Neural progenitor cell (in vitro differentiated cells): ENCODE measurements at places on chromosomes 3 and 15.

DNA sequence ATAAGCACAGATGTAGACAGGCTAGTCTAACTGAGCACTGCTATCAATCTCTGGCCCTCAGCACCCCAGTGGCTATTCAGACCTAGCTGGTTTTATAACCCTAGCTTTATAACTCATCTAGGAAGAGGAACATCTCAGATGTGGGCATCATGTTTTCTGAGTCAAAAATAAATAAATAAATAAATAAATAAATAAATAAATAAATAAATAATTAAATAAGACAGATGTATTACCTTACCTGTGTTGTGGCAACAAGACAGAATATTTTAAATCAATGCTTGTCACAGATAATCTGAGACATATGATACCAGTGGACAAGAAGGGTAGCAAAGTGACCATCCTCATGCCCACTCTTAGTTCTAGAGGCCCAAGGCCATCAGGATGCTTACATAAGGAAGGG is 52.2 kb downstream of the EFHB start:
- DNase-seq = no peak

- DNase-seq = peak; percentile 52
These were observed 39.3 kb downstream of the RHCG start for GRCh38 chr15:89457086-89457485.

DNA sequence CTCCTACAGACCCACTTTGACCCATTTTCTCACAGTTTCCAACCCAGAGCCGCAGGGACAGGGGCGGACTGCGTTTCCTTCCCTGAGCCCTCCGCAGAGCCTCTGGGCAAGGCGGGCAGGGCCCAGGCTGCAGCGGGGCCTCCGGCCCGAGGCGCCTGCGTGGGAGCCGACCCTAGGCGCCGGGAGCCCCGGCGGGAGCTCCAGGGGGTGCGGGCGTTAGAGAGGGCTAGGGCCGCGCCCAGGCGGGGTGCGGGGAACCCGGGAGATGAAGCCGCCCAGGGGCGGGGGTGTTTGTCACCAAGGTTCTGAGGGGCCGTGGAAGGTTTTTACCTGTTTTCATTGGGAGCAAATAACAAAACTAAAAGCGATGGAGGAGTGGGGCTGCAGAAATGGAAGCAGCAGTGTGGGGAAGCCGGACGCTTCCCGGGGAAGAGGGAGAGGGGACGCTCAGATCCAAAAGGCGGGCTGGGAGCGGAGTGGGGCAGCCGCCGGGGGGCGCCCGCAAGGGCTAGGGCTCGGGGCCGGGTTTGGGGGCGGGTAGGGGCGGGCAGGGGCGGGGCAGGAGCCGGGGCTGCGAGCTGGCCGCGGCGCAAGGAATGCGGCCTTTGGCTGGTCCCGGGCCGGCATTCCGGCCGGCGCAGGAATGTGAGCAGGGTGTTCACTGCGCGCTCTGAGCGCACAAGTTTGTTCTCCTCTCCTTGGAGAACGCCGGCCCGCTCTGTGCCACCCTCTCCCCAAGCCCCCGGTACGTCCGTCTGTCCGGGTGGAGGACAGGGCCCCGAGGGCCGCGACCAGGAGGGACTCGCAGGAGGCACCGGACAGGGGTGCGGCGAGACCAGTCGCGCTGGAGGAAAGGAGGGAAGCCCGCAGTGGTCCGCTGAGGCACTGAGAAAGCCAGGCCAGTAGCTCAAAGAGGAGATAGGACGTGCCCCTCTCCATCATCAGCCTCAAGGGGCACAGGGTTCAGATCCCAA is 61.1 kb downstream of the AMOTL2 start:
- peak; percentile 94 for DNase-seq

DNA sequence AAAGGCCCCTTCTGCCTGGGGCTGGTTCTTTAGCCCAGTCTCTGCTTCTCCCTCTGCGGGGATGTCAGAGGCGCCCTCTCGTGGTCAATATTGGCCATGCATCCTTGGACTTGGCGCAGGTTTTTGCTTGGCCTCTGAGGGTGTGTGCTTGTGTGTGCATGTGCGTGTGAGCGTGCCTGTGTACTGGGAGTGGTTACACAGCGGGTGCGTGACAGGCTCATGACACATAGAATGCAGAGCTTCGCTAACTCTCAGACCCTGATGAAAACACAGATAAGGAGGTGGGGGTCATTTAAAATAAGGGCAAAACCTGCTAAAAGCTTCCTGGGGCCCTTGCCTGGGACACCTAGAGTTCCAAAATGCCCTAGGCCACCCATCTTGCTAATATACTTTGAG is 160.9 kb downstream of the SMAD6 start:
- peak; percentile 84 for DNase-seq

DNA sequence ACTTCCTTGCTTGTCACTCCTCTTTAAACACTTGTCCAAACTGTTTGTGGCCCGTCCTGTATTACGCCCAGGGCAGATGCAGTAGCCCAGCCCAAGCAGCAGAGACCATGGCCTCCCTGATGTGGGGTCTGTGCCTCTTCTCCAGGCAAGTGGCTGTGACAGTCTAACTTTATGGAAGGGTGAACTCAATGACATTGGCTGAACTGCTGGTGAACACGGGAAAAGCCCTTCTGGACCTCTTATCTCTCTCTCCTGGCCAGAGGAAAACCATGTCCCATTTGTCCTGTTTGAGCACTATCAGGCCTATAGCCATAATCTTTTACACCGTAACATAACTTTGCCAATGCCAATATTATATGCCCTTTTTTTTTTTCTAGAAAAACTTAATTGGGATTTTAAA is 67.6 kb downstream of the SMAD3 start:
- no peak for DNase-seq

DNA sequence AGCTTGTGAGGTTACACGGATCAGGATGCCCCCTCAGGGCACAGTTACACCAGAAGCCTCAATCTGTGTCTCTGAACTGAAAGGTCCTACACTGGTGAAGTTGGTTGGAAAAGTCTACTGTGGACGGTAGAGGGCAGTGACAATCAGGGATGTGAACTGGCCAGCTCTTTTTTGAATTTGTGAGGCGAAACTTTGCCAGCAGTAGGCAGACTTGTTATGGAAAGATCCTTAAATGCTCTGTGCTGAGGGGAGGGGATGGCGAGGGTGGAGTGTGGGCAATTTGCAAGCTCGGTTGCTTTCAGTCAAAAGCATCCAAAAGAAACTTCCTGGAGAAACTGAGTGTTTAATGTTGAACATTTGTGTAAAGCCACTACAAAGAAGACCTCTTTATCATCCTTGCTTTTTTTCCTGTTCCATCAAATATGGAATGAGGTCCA is 127.4 kb upstream of the ABHD17C start:
- peak; percentile 83 for DNase-seq

DNA sequence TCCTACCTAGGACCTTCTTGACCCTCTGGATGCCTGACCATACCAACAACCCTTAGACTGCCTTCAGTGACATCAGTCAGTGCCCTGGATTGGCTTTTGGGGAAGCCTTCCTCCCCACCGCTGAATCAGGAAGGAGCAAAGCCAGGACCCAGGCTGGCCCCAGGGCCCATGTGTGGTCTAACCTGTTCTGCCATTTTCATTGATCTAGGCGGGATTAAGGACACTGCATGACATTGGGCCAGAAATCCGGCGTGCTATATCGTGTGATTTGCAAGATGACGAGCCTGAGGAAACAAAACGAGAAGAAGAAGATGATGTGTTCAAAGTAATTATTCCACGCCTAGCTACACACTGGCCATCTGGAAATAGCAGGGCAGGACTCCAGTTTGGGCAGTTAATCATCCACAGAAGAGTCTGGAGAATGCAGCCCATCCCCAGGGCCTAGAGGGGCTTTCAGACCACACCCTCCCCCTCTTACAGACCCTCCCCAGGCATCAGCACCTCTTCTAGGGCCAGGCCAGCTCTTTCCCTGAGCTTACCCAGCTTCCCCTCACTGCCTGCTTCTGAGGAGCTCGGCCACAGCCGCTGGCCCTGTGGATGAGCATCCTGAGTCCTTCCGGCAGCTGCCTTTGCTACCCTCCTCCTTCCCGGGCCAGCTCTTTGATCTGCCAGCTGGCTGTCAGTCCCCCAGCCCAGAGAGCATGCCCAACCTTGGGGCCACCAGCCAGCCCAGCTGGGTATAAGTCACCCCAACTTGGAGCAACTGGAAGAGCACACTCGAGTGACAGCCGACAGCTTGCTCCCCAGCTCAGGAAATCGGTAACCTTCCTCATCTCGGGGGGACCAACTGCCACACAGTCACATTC is 45.9 kb downstream of the CHDH start:
- no peak for DNase-seq

DNA sequence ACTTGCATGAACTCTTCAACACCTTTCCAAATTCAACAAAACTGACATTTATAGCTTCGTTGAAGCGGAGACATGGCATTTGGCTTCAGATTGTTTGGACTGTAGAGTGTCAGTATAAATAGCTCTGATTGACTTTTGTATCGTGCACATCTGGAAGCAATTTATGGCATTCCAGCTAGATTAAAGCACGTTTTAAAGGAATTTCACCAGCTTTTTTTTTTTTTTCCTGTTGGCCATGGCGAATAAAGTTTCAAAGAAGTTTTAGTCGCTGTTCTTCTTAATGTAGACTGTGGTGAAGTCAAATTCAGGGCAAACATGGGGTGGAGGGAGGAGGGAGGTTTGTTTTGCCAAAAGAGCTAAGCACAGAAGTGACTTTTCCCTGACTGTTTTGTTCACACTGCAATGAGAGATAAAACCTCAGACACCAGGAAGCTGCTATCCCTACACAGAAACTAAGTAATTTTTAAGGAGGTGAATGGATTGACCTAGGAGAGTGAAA is 391.0 kb upstream of the RARB start:
- DNase-seq = no peak

GRCh38 chr3:42012935-42013690 is 51.2 kb upstream of the ULK4 start:
- DNase-seq = peak; percentile 87

DNA sequence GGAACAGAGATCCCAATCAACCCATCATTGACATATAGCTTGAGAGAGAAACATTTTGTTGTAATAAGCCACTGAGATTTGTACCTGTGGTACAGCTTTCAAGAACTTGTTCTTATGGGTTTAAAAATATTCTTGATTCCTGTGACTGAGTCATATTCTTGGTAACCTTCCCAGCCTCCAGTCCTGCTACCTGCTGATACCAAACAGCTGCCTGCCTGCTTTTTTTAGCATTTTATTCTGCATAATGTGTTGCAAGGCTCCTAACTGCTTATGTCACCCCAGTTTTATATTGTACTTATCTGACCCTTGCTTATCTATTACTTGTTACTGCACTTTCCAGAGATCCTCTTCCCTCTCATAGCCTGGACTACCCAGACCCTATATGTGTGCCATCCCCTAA is 349.3 kb upstream of the SOX2 start:
- no peak for DNase-seq

GRCh38 chr15:99476413-99477222 is 89.2 kb upstream of the MEF2A start:
- DNase-seq = peak; percentile 31

- DNase-seq = no peak
These were observed 6.0 kb downstream of the B3GNT5 start for GRCh38 chr3:183259087-183259486.

DNA sequence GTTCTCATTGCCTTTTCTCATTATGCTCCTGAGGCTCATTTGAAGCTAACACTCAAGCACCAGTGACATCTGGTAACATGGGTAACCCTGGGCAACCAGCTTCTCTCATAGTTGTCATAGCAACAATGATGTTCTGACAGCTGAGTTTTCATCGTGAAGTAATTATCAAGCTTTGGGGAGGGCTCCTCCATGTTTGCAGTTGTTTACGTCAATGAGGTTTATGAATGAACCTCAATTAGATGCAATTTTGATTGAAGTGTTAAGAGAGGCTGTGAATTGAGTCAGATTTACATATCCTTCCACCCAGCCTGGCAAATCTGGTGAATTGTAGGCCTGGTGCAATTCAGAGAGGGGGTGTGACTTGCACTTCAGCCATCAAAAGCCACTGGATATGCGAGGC is 119.3 kb upstream of the CHD2 start:
- no peak for DNase-seq

- no peak for DNase-seq
These were observed 8.3 kb downstream of the IL5RA start for GRCh38 chr3:3101660-3102458.

GRCh38 chr3:64748244-64748904 is 60.6 kb upstream of the ADAMTS9 start:
- DNase-seq = no peak

GRCh38 chr3:46701181-46701939 is at the start of gene TMIE:
TMIE (plus strand) TSS chr3:46701392; CDS start chr3:46701488, 96 bp downstream.
- peak; percentile 65 for DNase-seq

DNA sequence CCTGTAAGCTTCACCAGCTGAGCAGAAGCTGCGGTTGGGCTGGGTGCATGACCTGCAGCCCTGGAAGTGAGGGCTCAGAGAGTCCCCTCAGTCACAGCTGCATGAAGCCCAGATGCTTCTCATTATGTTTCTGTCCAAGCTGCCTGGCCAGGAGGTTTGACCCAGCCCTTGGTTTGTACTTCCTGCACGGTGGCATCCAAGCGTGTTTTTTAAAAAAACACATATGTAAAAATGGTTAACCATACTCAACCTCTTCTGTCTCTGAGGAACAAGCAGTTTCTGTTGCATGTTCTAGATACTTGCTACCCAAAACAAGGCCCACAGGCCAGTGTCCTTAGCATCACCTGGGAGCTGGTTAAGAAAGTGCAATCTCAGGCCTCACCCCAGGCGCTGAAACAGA is 76.0 kb upstream of the ATP10A start:
- DNase-seq = no peak

DNA sequence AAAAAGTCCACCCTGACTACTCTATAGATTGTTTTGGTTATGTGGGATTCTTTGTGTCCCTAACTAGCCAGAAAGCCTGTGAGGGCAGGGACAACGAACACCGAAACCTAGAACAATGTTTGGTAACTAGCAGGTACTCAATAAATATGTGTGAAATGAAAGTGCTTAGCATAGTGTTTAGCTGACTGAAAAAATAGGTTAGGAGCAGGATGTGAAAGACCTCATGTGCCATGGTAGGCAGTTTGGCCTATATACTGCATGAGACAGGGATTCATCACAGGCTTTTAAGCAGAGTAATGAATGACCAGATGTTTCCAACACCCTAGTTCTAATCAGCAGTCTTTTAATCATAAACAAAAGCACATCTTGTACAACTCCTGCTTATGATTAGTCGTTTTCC is 64.2 kb downstream of the MYO5A start:
- no peak for DNase-seq

- no peak for DNase-seq
These were observed 27.3 kb downstream of the DUSP7 start for GRCh38 chr3:52029053-52029452.

GRCh38 chr3:47581422-47581821 is 2.8 kb upstream of the CSPG5 start:
- no peak for DNase-seq

DNA sequence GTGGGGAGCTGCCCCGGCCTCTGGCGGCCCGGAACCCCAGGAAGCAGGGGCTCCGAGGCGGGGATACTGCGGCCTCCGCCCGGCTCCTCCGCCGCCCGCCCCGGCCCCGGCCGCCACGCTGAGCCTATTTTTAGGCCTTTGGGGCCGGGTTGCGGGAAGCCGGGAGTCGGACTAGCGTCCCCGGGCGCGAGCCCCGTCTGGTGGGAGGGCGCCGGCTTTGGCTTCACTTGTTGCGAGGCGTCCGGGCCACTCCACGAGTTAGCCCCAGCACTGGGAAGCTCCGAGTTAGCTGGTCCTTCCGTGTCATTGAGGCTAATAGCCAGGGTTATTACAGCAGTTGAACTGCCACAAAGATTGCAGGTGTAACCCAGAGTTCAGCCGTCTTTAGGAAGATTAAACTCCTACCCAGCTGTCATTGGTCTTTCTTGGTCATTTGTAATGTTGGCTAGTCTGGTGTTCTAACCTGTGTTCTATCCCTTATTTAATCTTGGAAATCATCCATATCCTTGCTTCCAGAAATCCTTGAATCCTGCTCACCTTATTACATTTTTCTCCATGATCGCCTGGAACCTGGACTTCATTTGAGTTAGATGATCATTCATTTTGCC is 791 bp downstream of the GYG1 start:
- DNase-seq = peak; percentile 73
